T-helper 2 cell treated with Interferon-gamma antibody and Interleukin-4, amounts not matched to agents 5 μg/mL and 100 μg/mL, for 36 hours (primary cell): ENCODE measurements at places on chromosomes 16 and 17.

DNA sequence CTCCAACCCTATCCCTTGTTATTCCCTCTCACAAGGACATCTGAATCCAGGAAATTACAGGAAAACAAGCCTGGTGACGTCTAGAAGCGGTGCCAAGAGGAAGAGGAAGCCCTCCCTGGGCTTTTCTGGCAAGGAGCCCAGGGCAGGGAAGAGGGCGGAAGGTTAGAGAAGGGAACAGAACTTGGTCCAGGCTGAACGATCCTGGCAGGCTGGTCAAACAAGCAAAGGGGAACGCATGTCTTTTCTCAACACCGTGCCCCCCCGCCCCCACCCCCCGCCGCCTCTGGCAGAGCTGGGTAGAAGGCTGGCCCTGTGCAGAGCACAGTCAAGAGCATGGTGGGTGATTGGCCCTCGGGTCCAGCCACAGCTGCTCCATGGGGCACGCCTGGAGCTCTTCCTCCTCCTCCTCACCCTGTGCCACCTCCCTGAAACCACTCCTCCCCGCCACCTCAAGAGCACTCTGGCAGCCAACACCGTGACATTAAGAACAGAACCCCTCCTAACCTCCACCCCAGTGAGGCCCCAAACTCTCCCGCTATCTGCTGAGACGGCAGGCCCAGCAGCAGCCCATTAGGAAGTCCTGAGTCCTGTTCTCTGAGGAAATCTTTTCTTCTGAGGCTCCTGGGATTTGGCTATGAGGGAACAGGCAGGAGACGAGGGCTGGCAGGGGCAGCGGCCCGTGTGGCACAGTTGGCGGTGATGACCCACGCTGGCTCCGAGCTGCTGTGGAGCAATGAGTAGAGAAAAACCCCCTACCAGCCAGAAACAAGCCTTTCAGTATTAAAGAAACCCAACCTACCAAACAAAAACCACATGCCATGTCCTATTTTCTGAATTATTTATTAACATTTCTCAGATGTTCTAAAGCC, 7.3 kb downstream of the C16orf86 start:
- no peaks in the 10 kb centered on the region for H3K4me1 ChIP-seq
- H3K27me3 ChIP-seq: no peaks in the 10 kb centered on the region
- no peak overlapping the region for H3K4me3 ChIP-seq

- H3K27ac ChIP-seq: no peak overlapping the region
- no peaks in the 10 kb centered on the region for H3K36me3 ChIP-seq
- H3K4me1 ChIP-seq: no peaks in the 10 kb centered on the region
- H3K4me3 ChIP-seq: no peak overlapping the region
Observed at GRCh38 chr16:55811811-55812210, 21.1 kb downstream of the CES1 start.

GRCh38 chr17:60640503-60640902, 37.1 kb upstream of the BCAS3 start:
- H3K4me1 ChIP-seq: no peaks in the 10 kb centered on the region
- peaks cover 10% of the 10 kb centered on the region for H3K36me3 ChIP-seq
- no peak overlapping the region for H3K27ac ChIP-seq
- H3K27me3 ChIP-seq: no peaks in the 10 kb centered on the region
- no peak for DNase-seq
- no peak overlapping the region for H3K4me3 ChIP-seq

DNA sequence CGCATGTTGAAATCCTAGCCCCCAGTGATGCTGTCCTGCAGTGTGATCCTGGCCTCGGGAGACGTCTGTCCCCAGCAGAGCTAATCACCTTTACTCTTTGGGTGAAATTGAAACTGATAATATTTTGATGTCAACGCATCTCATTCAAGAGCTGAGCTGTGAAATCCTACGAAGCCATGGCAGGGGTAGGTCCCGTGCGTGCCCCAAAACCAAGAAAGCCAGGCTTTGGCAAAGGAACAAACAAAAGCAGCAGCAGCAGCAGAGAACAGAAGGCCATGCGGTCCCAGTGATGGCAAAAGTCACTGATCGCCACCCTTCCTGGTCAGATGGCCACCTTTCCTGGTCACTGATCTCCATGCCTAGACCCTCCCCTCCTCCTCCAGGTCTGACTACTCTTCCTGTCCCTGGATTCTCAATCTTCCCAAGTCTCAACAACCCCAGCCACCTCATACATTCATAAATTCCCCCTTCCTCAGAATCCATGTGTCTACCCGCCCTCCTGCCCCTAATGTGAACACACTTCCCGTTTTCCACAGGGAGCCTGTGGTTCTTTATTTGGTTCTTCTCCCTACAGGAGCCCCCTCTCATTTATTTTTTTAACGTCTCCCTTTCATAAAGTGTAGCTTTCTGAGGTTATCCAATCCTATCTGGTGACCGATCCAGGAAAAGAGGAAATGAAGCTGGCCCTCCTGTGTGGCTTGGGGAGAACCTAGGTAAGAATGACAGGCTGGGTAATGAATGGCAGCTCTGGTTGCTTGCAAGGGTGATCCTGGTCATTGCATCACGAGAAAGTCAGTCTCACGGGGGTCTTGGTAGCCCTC, 50.3 kb downstream of the CPPED1 start:
- H3K4me1 ChIP-seq: peaks cover 25% of the 10 kb centered on the region
- DNase-seq: no peak
- no peak overlapping the region for H3K27ac ChIP-seq
- no peak overlapping the region for H3K4me3 ChIP-seq
- H3K27me3 ChIP-seq: no peaks in the 10 kb centered on the region
- peaks cover 8% of the 10 kb centered on the region for H3K36me3 ChIP-seq

- peak overlapping the region; percentile 62 for H3K27ac ChIP-seq
- no peaks in the 10 kb centered on the region for H3K27me3 ChIP-seq
Observed at GRCh38 chr17:17107891-17108431, 65.7 kb downstream of the MPRIP start.

DNA sequence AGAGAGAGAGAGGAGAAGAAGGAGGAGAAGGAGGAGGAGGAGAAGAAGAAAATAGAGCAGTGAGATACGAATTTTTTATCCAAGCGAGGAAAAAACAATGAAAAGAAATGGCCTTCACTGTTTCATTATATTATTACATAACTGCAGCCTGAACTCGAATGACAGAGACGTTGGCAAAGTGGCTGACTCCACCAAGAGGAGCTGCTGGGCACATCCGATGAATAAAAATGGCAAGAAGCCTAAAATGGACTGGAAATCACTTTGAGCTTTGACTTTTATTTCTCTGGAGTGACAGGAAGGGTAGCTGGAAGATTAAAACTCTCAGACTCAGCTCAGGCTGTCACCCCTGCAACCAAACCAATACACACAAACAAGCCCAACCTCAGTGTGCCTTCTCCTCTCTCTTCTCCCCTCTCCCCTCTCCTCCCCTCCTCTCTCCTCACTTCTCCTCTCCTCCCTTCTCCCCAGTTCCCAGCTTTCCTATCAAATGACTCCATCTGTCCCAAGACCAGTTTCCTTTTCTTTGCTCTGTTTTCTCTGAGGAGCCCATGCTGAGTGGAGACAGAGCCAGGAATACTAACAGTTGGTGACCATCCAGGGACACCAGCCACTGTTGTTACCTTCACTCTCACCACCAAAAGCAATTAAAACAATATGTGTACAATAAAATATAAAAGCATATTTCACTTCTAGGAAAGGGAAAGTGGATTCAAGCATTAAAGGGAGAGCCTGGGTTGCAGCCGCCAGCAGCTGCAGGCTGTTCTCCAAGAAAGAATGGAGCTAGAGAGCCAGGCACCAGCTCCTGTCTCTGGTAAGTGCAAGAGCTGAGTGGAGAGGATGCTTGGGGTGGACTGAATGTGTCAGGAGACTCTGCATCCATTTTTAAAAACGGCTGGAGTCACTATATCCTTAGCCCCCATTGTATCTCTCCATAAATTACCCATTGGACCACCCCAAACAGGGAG, 51.2 kb downstream of the SOX9 start:
- no peak overlapping the region for H3K27ac ChIP-seq
- no peak for DNase-seq
- no peaks in the 10 kb centered on the region for H3K27me3 ChIP-seq
- no peaks in the 10 kb centered on the region for H3K36me3 ChIP-seq
- H3K4me1 ChIP-seq: no peaks in the 10 kb centered on the region
